ENCODE measurements at places on chromosomes 5 and 9.
A peak's percentile ranks its signal among the peaks of the same experiment; 100 is the strongest.

DNA sequence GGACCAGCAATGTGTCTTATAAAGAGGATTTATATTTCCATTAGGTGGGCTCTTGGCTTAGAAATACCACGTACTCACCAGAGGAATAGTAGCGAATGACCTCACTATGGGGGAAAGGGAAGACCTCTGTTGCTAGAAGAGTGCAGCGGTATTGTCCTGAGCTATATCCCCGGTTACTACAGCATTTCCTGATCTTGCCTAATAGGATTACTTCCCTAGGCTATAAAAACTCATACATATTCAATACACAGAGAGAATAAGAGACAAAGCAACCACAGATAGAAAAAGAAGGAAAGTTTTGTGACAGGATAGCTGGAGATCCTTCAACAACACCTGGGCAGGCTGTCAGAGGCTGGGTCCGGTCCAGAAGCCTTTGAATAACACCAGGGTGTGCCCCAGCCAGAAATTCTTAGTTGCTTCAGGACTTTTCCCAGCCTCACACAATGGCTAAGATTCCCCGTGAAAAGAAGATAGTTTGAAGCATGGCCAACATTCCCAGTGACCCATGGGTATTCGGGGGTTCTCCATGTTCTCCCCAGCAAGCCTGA is 85.4 kb downstream of the TRIM36 start:
- no peak for DNase-seq

- DNase-seq: no peak
Observed at GRCh38 chr9:114437401-114437893, 49.7 kb upstream of the AKNA start.

DNA sequence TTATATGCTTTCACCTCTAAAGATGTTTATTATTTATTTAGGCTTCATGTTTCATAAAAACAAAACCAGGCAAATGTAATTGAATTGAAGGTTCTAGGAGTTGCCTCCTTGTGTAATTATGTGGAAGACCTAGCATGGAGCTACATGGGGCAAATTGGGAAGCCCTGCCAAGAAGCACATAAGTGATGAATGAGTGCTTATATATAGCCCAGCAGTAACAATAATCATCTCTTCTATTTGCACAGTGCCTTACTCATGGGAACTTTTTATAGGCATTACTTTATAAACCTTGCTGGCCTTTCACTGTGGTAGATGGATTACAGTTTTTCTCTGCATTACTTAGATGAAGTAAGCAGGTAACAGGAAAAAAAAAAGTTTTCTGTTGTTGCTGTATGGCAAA is 40.0 kb upstream of the GRAMD2B start:
- DNase-seq: no peak

- no peak for DNase-seq
Observed at GRCh38 chr9:114037249-114037648, 40.9 kb downstream of the AMBP start.

DNA sequence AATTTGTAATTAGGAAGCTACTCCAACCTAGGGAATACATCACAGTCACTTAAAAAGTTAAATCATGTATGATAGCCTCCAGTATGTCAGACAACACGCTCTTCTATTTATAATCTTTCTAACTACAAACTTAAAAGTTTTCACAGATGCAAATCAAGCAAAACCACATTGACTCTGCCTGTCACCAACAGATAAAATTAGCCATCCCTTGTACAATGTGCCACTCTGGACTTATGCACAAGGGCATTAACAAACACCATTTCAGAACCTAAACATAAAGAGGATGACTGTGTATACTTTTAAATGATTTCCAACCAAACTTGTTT is 14.7 kb downstream of the ERP44 start:
- no peak for DNase-seq

DNA sequence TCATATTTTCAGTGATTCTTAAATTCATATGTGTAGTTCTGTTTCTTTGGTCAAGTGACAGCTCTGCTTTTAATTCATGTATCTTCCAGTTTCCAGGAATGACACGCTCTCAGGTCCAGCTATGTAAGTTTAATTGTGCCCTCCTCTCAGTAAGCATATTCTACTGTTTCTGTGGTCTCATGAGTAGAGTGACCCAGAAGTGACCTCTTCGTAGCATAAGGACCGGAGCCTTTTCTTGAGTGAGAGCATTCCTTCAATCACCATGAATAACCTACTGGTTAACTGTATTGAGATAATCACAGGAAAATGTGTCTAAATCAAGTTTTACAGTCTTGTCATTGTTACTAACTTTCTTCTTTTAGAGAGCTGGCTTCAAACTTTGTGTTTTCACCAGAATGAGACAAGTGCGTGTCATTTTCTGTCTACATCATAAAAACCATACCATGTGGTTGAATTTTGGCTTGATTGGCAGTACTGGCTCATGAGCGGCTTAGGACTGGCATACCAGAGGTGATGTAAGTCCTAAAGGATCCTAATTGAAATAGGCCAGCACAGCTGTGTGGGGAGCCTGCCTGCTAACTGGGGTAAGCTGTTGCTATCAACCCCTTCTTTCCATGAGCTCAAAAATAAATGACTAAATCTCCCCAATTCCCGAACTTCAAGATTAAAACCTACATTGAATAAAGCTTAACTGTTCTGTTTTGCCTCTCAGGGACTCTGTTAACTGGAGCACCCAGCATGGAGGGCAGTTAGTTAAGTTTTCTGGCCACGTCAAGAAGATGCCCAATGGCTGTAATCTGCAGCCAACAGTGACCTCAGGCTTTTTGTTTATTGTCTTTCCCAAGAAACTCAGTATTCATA is 4.8 kb downstream of the ADAMTSL1 start:
- DNase-seq: no peak

- no peak for DNase-seq
Observed at GRCh38 chr5:3709717-3710348, 114.2 kb downstream of the IRX1 start.

DNA sequence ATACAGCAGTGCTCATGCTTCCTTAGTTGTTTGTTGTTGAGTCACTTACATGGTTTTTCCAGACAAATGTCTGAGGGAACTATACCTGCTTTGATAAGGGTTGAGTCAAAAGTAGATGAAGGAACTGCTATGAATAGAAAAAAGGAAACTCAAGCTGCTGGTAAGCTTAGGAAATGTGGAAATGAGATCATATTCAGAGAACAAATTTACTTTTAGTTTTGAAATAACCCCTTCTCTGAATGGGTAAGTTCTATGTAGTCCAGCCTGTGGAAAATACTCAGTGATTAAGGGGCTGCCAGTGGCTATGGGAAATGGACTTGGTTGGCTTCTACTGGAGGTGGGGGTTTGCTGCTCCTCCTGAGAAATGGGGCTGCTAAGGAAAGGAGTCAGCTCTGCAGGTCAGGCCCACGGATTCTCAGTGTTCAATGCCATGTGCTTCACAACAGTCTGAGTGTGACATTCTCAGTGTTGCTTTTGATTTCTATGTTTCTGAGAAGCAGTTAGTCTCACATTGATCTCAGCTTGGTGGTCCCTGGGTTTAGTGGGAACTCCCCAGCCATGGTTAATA is 47.7 kb upstream of the GLRX start:
- DNase-seq: peak; percentile 64

GRCh38 chr9:6997330-6997729 is 239.6 kb downstream of the KDM4C start:
- DNase-seq: no peak

GRCh38 chr5:75242067-75242466 is 5.4 kb upstream of the ANKRD31 start:
- no peak for DNase-seq

DNA sequence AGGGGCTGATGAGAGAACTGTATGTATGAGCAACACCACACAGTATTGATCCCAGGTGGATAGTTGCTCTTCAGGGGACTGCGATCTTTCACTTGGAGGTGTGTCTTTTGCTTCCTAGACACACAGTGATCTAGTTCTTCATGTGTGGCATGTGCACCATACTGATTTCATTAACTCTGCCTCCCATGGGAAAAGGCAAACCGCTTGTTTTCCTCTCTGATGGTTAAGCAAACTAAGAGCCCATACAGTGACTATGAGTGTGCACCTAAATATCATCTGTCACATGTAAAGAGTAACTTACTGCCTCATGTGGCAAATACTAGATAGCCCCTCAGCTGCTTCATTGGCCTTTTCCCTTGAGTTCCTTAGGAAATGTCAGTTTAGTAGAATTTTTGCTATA is 147.3 kb downstream of the TLE4 start:
- DNase-seq: no peak

DNA sequence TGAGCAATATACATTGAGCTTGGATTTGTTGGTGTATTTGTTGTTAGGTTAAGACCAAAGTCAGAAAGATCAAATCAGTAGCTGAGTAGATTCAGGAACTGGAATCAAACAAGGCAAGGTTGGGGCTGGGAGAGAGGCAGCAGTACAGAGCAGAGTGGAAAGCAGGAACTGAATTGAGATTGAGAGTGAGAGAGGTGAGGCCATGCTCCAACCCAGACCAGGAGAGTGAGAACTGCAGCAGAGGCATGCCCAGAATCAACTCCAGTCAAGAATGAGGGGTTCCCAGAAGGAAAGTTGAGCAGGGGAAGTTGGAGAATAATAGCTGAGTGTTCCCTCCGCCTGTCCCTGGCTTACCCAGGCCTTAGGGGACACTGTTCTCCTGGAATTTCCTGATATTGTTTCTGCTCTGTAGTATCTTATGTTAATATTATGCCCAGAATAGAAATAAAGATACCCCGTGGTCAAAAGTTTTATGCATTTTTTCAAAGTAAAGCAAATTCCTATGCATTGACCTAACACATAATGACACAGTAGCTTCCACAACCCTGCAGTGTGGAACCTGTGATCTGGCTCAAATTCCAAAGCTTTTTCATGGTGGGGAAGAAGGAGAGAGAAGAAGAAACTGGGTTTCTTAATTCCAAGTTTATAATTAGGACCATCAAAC is 82.7 kb downstream of the SV2C start:
- no peak for DNase-seq

DNA sequence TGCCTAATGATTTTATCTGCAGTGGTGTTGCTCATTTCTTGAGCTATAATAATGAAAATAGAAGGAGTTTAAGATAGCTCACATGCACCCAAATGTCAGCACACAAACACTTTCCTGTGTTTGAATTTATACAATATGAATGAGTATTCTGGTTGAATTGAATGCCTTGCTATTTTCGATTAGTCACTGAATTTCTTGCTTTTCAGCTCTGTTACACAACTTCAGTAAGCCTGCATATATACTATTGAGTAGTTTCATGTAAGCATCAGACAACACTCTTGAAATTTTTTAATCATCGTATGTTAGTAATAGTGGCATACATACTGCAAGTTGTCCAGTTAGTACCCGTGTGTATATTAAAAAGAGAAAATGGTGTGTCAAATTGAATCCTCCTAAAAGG is 281.5 kb upstream of the GRIA1 start:
- no peak for DNase-seq

GRCh38 chr5:157568222-157568621 is 7.4 kb downstream of the ADAM19 start:
- DNase-seq: no peak

GRCh38 chr9:16726718-16727451 is 143.6 kb downstream of the BNC2 start:
- no peak for DNase-seq

- DNase-seq: no peak
Observed at GRCh38 chr9:124054582-124055227, 43.1 kb downstream of the LHX2 start.

DNA sequence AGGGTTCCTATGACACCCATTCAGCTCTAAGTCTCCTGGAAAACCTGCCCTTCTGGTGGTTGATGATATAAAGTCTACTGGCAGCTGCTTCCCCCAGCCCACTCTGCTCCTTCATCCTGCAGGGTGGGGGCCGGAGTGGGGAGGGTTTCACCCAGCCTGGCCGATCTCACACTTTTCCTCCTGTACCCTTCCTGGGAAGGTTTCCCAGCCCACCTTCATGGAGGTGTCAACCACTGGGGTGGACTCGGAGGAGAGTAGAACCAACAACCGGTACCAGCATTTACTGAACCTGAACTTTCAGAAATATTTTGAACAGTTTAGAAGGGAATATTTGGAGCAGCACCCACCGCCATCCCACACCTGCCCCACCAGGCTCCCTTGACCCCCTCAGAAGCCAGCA is 30.4 kb downstream of the ROR2 start:
- no peak for DNase-seq

- DNase-seq: no peak
Observed at GRCh38 chr5:176540956-176541337, 3.7 kb upstream of the RNF44 start.

GRCh38 chr9:131018621-131019020 is 9.6 kb downstream of the LAMC3 start:
- no peak for DNase-seq
